ENCODE measurements at places on chromosomes 3 and 15.
A peak's percentile ranks its signal among the peaks of the same experiment; 100 is the strongest.

GRCh38 chr15:100613208-100613607 lies 10.8 kb downstream of the ASB7 start:
- no peak for DNase-seq

GRCh38 chr3:8472549-8472948 lies 29.1 kb upstream of the LMCD1 start:
- DNase-seq = no peak

GRCh38 chr3:183515968-183516851 lies 39.3 kb downstream of the KLHL6 start:
- DNase-seq = no peak

DNA sequence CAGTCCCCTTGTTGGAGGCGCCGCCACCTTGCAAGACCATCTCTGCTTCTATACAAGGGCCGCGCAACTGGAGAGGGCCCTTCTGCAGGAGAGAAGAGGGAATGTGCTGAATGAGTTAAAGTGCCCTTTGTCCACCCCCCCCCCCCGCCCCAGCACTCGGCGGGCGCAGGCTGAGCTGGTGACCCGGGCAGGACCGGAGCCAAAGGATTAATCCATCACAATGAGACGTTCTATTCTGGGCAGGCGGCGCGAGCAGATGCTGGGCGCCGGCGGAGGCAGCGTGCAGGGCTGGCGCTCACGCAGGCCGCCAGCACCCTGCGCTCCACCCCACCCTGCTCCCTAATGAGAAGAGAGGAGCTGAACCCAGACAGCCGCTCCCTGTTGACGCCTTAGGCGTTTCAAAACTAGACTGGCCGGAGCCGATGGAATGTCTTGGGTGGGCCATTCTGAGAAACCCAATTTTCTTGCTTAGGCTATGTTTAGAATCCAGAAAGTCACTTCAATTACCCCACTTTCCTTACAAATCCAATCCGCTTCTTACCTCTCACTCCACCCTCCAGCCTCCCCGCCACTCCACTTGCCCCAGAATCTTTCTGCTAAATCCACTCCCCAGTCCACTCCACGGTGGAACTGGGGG lies 32.9 kb downstream of the GJD2 start:
- peak; percentile 28 for DNase-seq

DNA sequence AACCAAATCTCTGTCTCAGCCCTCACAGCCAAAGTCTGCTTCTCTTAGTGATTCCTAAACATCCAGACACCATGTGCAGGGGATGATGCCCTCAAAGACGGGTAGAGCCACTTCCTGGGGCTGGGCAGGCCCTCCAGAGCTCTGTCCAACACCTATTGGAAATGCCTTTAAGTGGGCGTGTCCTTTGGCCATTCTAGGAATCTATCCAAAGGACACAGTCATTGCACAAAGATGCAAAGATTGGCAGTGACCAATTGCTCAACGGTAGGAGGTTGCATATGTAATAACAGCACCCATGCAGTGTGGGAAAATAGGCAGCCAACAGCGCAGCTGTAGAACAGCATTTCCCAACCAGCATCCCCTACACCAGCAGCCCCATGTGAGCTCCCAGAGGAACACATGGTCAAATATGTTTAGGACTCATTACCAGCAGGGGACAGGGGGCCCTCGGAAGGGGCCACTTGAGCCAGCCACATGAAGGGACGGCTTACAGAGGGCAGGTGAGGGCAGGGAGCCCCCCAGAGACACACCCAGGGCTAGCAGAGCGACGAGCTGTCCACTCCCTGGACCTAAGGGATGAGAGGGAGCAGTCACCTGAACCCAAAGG lies 142.8 kb upstream of the IQSEC1 start:
- no peak for DNase-seq

DNA sequence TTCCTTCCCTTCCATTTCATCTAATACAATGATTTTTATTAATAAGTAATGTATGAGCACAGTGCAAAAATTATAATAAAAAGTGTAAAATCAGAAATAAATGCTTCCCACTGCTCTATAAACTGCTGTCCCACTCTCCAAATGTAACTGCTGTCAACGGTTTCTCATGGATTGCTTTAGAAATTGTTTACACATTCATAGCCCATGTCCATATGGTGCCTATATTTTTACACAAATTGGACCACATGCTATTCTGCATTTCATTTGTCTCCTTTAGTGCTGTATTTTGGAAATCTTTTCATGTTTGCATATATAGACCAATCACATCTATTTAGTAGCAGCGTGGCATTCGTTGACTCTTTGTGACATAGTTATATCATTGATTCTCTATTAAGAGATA lies 164.7 kb upstream of the SLCO3A1 start:
- no peak for DNase-seq

GRCh38 chr3:65899226-65899625 lies 139.5 kb downstream of the MAGI1 start:
- DNase-seq = no peak

DNA sequence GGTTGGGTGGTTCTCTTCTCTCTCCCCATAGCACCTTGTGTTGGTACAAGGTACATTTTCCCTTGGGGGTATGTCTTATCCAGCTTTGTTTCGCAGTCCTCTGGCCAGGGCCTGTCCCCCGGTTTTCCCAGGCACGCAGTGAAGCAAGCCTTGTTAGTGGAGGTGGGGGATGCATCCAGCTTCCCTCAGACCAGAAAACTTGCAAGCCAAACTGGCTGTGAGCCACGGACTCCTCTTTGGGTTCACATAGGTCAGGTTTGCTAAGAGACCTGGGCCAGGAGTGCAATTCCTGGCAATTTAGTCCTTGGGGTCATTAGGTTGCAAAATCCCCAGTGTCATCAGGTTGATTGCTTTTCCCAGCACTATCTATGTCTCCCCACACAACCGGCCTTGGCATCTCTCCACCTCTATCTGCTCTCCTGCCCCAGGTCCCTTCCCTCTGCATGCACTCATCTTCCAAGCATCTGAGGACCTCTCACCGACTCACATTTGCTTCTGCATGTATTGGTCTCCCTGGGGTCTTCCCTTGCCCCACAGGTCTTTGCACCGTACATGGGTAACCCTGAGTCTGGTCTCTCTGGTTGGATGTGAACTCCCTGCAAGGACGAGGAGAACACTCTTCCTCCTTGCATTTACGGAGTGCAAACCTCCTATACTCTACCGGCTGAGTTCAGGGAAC lies 34.2 kb downstream of the BCL2L10 start:
- no peak for DNase-seq

Measured in tibial nerve (tissue), 4 donors.